Hematopoietic multipotent progenitor cell treated with erythropoietin and hydrocortisone succinate and interleukin-3 and kit ligand, for 4 days (in vitro differentiated cells): ENCODE measurements at places on chromosomes 12 and 14.

DNA sequence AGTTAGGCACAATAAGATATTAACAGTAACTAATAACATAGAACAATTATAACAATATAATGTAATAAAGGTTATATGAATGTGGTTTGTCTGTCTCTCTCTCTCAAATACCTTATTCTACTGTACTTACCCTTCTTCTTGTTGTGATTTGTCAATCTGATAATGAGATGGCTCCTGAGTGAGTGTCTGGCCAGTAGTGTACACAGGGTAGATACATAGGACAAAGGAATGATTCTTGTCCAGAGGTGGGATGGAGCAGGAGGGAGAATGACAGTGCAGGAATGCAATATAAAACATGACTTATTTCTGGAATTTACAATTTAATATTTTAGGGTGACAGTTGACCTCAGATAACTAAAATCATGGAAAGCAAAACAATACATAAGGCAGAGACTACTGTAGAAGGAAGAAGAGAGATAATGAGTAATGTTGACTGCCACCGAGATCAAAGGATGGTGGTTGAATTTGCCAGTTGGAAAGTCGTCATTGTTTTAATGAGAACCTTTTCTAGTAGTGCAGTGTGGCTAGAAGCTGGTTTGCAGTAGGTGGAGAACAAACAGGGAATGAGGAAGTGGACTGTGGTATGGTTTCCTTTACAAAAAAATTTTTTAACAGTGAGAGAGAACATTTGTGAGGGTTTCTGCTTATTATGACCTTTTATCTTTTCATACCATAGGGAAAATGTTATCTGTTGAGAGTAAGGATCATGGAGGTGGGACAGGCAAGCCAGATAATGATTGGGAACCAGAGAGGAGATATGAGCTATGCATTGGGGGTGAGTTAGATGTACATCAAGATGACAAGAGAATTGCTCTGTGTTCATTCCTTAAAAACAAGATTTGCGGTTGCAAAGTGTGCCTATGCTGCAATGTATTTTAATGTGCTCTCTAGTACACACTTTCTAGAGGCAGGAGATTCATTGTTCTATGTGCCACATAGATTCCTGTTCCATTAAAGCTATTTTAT lies 458.3 kb downstream of the BTG1 start:
- DNase-seq, result peak; percentile 56

DNA sequence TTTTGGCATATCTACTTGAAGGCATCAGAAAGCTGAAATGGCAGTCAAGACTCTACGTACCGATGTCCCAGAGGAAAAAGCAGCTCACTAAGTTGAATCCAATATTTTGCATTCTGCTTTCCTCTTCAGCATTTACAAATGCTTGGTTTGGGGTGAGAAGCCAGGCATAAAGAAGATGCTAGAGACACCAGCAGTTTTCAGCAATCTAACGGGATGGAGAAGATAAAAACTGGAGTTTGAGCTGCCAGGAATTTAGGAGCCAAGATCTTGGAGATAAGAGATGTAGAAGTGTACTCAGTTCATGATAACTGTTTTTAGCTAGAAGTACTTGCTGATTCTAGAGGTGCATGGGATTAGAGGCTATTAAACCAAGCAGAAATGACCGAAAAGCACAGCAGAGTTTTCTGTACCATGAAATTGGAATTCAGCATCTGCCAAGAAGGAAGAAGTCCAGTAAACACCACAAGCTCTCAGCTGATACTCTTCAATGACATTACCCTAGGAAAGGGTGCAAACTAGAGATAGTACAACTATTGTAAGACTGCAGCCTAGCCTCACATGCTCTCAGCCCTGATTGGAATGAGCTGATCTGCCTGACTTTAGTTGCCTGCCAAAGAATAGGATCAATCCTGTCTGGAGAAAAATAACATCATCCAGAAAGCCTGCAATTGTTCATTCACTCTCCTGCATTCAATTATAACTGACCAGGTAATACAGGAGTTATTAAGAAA lies 7.4 kb upstream of the ALDH1L2 start:
- no peak for DNase-seq

DNA sequence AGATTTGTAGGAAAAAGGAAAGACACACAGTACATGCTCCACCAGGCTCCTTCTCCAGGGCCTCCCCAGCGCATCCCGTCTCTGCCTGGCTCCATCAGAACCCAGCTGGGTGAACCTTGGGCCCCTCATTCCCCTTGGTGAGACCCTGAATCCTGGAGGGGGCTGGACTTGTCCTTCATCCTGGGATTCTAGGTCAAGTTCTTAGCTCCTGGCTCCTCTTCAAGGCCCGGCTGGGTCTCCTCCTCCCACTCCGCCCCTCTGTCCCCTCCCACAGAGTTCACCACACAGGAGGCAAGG lies 49.2 kb downstream of the PSMA6 start:
- DNase-seq, result no peak

DNA sequence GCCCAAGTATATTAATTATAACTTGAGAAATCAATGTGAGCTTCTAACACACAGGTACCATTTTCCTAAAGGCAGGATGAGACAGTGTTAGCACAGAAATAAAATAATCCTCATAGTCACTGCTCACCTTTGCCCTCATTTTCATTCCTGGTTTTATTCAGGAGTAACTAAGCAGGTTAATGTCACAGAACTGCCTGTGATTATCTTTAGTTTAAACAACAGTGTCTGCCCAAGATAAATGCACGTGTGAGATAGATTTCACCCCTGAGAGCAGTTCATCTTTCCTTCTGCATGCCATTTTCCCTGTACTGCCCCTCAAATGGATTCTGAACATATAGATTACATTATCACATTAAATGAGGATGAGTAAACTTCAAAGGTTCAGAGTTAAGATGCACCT lies 250.7 kb downstream of the RMST start:
- DNase-seq, result no peak

DNA sequence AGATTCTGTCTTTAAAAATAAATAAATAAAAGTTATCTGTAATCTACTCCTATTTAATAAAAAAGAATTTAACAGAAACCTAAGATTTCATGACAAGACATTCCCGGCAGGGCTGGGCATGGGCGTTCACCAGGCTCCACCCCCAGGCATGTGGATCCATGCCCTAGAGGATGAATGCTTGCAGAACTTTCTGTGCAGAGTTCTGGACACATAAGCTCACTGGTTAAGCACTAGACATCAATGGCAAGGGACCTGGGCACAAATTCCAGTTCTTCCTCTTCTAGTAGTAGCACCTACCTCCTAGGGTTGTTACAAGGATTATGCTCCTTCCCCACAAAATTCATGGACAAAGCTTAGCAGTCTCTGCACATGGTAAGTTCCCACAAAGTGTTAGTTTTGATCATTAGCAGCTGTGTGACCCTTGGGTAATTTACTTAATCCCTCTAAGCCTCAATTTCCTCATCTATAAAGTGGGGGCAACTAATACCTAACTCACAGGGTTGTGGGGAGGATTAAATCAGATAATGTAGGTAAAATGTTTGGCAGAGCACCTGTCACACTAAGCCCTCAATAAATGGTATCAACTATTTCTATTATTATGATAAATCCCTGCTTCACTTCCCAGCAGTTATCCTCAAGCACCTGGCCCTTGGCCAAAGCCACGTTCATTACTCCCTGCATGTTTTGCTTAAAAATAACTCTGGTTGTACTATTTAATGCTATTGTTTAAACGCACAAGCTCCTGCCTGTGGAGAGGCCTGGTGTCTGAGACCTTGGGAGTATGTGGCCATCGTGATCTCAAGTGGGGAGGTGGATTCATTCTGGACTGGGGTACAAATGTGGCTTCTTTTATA lies 9.8 kb downstream of the GALNT6 start:
- no peak for DNase-seq

- no peak for DNase-seq
Measured at GRCh38 chr12:65728455-65728847, 95.8 kb upstream of the HMGA2 start.
